ENCODE measurements at places on chromosomes 4 and X.

DNA sequence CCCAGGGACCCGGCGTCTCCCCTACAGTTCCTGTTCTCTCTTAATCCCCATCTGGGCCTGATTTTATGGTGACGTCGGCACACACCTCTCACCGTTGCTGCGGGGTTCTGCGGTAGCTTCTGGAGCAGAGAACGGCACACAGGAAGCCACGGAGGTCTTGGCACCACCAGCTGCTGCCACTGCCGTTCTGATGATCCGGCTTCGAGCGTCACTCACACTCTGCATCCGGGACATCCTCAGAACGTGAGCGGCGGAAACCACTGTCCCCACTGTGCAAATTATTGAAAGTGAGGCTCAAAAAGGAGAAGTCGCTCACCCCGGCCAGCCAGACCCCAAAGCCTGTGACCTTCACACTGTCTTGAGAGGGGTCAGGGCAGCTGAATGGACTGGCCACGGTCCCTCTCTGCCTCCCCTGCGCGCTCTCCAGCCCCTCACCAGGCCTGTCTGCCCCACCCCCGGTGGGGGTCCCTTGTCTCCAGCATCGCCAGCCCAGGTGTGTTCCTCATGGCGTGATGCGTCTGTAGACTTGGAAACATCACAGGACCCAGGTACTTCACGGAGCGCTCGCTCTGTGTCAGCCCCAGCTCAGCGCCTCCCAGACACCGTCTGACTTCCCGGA is 201.1 kb downstream of the AFAP1 start:
- DNase-seq: no peak

DNA sequence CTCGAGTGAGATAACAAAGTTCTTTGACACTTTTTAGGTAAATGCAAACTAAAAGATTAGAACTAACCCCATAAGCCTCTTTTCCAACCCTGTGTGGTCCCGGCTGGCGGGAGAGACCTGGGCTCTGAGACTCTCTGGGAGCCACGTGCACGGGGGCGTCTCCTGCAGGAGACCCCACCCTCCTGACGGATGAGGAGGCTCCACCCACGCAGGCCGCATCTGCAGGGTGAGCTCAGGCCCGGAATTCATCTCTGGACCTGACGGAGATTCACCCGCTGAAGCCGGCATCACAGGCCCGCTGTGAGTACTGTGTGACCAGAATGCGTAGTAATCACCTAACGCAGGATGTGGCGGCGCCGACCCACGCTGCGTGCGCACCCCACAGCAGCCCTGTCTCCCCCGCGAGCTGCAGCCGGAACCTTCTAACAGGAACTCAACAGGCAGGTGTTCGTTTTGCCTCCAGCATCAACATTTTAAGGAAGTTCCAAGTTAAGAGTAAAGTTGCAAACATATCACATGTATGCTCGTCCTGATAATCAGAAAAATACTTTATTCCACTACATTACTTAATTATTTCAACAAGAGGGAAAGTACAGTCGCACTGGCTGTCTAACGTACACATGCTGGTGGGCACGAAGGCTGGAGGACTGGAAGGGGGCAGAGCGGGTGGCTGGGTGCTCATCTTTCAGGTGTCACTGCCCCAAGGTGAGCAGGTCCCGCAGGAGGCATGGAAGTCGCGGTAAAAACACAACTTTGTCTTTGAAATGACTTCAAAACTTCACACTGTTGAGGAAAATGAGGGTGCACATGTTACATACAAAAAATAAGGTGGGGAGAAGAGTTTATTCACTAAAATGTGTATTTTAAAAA is 44.5 kb downstream of the FGFRL1 start:
- peak; percentile 40 for DNase-seq

GRCh38 chr4:184857441-184858121 is 31.8 kb upstream of the ACSL1 start:
- no peak for DNase-seq

GRCh38 chr4:183366206-183366835 is 44.1 kb upstream of the CLDN24 start:
- DNase-seq: no peak

GRCh38 chr4:38177641-38178391 is 217.6 kb downstream of the PTTG2 start:
- peak; percentile 56 for DNase-seq

GRCh38 chrX:124573468-124573867 is 227.1 kb downstream of the SH2D1A start:
- no peak for DNase-seq

DNA sequence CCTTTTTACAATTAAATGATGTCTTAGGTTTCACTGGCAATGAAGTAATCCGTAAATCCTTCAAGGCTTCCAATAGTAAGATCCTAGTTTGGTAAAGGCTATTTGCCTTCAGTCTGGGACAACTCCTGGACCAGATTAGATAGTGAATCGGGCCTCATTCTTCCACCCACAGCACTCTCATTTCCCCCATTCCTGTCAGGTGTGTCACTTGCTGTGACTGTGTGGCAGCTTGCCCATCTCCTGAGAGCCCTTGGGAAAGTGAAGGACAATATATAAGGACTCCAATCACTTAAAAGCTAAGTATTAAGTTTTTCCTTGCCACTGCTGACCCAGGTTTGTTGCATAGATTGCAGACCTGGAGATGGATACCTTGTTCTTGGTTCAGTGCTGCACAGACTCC is 3.3 kb upstream of the GASK1B start:
- no peak for DNase-seq

DNA sequence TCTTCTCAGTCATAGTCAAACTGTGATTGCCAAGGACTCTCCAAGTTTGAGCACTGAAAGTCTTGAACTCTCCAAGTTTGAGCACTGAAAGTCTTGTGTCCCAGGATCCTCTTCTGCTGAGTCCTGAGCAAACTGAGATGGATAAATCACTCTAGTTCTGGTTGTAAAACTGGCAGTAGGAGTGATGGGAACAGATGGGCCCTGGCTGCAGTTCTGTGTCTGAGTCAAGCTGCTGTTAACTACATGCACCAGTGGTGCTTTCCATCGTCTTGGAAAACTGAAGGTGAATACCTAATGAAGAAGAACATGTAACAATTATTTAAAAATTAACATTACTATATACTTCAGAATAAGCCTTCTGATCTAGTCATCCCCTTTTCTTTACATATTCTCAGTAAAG is 27.6 kb upstream of the KCNIP4 start:
- DNase-seq: no peak

DNA sequence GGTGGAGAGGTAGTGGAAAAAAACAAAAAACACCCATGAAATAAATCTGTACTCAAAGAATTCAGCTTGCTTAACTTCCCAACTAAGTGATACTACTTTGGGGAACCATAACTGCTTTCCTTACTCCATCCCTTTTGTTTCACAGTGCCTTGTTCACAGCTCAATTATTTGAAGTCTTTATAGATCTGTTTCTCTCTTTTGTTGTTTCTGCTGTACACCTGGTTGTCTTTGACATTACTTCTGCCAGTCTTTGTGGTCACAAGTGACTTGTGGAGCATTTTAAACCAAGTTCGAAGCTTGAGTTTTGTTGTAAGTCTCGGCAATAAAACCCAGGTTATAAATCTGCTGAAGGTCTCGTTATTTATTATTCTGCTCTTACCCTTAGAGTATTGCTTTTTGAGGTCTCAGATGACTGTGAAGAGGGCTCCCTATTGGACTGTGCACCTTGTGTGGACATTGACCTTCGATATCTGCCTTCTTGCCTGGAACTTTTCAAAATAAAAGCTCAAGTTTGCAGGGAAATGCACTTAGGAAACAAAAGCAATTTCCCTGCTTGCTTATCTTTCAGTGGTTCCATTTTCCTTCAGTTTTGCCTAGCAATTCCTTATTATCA is 59.8 kb downstream of the ANK2 start:
- no peak for DNase-seq

DNA sequence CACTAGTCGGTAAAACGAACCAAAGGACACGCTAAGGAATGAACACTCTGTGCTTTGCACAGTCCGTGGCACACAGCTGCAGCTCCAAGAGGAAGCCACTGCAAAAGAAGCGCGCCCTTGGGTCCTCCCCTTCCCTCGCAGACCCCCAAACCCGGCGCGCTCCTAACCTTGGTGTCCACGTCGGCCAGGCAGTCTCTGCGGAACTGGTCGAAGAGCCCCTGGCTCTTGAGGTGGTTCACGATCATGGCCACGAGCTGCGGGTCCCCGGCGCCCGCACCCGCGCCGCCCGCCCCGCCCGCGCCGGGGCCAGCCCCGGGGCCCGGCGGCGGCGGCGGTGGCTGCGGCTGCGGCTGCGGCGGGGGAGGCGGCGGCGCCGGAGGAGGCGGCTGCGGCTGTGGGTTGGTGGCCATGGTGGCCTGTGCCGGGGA is 333 bp downstream of the BOD1L1 start:
- no peak for DNase-seq

- no peak for DNase-seq
Measured at GRCh38 chr4:186104890-186105646, 564 bp downstream of the FAM149A start.

DNA sequence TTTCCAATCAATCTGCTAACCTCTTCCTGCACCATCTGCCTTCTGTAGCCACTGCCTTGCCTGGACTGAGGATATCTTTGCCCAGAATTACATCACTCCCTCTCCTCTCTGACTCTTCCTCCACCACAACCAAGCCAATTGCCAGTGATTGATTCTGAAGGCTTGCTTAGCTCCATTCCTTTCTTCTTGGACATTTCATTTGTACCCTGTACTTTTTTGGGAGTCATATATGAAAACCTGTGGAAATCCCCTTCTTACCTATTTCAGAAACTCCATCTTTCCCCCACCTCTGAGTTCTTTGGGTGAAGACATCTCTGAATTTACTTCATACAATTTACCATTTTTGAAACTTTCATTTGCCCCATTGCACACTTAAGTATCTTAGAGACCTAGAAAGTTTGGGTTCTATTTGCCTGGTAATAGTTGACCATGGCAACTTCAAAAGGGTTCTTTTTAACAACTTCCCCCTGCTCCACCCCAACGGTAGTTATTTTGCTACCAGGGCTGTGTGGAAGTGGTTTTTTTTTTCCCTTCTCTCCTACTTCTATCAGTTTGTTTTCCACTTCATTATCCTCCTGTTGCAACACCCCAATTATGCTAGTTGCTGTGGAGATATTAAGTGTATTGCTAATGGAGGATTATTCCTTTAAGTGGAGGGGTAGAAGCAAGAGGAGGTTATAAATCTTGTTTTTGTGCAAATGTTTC is 14.3 kb downstream of the SGMS2 start:
- DNase-seq: peak; percentile 43

GRCh38 chr4:100113732-100114131 is 76.5 kb downstream of the DDIT4L start:
- no peak for DNase-seq

- no peak for DNase-seq
Measured at GRCh38 chr4:130077275-130077674, 981.3 kb downstream of the C4orf33 start.

DNA sequence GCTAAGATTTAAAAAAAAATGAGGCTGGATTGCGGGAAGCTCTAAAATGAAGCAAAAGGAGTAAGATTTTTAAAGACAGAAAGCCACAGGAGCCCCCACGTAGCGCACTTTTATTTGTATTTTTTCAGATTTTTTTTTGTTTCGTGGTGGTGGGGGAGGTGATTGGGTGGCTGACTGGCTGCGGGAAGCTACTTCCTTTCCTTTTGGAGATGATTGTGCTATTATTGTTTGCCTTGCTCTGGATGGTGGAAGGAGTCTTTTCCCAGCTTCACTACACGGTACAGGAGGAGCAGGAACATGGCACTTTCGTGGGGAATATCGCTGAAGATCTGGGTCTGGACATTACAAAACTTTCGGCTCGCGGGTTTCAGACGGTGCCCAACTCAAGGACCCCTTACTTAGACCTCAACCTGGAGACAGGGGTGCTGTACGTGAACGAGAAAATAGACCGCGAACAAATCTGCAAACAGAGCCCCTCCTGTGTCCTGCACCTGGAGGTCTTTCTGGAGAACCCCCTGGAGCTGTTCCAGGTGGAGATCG is 908 bp downstream of the PCDH10 start:
- DNase-seq: no peak

DNA sequence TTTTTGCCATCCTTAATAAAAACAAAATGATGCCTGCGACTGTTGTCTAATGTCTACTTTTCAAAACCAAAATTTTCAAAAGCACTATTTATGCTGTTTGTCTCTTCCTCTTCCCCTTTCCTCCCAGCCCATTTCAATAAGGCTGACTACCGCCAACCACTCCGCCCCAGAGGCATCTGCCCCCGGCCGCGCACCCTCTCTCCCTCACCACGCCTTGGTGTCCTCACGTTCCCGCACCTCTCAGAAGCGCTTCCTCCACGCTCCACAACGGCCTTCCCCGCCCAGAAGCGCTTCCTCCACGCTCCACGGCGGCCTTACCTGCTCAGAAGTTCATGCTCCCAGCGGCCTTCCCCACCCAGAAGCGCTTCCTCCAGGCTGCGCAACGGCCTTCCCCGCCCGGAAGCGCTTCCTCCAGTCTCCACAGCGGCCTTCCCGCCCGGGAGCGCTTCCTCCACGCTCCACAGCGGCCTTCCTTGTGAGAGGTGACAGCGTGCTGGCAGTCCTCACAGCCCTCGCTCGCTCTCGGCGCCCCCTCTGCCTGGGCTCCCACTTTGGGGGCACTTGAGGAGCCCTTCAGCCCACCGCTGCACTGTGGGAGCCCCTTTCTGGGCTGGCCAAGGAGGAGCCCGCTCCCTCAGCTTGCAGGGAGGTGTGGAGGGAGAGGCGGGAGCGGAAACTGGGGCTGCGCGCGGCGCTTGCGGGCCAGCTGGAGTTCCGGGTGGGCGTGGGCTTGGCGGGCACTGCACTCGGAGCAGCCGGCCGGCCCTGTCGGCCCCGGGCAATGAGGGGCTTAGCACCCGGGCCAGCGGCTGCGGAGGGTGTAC is 490.4 kb upstream of the ZFP42 start:
- DNase-seq: no peak

GRCh38 chr4:42415281-42415680 is 18.0 kb downstream of the SHISA3 start:
- DNase-seq: no peak

- no peak for DNase-seq
Measured at GRCh38 chr4:85939595-85939994, 420.3 kb downstream of the MAPK10 start.

- no peak for DNase-seq
Measured at GRCh38 chr4:149830823-149831222, 15.2 kb upstream of the IQCM start.

- DNase-seq: peak; percentile 6
Measured at GRCh38 chrX:16138108-16138427, 14.7 kb downstream of the GRPR start.

DNA sequence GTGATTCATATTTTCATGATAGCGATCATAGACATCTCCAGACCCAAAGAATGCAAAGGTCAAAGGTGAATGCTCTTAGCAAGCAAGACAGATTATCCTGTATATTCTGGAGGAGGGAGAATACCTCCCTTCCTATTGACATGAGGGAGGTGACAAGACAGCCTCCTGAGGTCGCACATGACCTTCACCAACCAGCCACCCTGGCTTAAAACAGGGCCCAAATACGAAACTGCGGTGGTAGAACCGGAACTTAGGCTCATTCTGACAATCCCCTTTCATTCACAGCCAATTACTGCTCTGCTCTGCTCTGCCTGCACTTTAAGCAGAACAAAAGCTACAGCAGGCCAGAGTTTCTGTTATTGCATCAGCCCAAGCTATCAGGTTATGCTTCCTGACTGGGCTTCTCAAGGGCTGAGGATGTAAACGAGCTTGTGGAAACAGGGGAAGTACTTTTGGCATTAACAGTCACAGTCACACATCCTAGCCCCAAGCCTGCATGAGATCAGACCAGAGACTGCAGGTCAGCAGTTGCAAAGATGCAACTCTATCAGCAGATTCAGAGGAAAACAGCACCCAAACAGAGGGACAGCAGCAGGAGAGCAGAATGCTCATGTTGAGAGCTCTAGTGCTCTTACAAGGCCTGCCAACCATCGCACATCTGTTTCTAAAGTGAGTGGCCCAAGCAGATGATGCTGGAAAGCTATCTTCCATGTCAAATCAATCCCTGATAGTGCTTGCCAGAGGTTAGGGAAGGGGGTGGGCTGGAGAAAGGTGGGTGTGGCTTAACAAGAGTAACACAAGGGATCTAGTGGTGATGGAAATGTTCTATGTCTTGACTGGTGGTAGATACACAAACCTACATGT is 51.3 kb upstream of the MAP3K15 start:
- peak; percentile 67 for DNase-seq
